ENCODE measurements at places on chromosomes 7 and 10.

DNA sequence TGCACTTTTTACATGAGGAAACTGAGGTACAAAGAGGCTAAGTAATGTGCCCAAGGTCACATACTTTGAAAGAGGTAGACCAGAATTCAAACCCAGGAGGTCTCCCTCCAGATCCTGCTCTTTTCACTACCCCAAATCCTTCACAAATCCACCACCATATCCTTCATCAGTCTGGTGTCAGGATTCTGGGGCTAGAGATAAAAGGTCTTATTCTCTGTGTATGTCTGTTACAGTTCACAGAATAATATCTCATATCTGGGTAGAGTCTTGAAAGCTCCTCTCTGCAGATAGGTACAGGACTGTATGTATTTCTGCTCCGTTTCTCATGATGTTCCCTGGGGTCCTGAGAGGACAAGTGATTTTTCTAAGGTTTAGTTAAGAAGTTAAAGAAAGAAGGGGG lies 4.9 kb downstream of the PIK3CG start:
- no peak for DNase-seq

- DNase-seq = no peak
Observed at GRCh38 chr10:131147301-131147975, 164.1 kb downstream of the TCERG1L start.

- DNase-seq = no peak
Observed at GRCh38 chr7:141558544-141559183, 7.5 kb downstream of the AGK start.

GRCh38 chr7:148590471-148590870 lies at the start of gene C7orf33:
Gene C7orf33 (plus strand): TSS chr7:148590766. CDS start chr7:148590926, 160 bp downstream.
- no peak for DNase-seq

GRCh38 chr10:107915215-107915610 lies 750.7 kb upstream of the SORCS1 start:
- no peak for DNase-seq

- no peak for DNase-seq
Observed at GRCh38 chr7:12731214-12731656, 43.8 kb downstream of the ARL4A start.

DNA sequence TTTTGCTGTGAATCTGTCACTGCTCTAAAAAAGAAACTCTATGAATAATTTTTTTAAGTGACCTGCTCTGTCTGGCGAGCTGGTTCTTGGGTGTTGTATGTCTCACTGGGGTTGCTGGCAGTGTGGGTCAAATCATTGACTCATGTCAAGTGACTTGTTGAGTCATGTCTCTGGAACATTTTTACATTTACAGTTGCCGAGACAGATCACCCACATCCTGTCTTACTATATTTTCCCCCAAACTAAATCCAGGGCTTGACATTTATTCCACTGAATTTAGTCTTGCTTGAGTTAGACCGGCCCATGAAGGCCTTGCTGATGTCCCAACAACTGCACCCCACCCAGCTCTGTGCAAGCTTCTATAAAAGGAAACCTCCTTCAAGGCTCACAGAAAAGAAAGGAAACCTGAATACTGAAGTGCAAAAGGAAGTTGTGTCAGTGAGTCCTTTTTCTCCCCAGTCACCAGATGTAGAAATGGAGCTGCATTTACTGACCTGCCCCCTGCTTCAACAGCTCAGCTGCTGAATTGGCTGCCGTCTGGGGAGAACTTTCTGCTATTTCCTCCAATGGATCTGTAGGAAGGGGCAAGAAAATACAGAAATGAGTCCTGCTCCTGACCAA lies 290.3 kb downstream of the TNS3 start:
- no peak for DNase-seq

DNA sequence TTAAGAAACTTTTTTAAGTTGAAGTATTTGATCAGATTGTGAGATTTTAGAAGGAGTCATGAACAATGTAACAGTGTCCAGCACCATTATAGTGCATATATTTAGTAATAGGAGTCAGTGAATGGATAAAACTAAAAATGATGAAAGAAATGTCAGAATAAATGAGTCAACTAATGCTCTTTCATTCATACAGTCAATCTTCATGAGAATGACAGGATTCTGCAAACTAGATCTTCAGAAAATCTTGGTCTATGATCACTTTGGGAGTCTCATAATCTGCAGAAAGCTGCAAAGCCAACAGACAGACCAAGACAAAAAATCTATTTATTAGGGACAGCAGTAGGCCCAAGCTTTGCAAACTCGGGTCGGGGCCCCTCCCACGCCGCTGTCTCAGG lies 710 bp downstream of the RNLS start:
- DNase-seq = no peak

- DNase-seq = no peak
Observed at GRCh38 chr7:134454277-134454676, 4.6 kb downstream of the AKR1B1 start.

DNA sequence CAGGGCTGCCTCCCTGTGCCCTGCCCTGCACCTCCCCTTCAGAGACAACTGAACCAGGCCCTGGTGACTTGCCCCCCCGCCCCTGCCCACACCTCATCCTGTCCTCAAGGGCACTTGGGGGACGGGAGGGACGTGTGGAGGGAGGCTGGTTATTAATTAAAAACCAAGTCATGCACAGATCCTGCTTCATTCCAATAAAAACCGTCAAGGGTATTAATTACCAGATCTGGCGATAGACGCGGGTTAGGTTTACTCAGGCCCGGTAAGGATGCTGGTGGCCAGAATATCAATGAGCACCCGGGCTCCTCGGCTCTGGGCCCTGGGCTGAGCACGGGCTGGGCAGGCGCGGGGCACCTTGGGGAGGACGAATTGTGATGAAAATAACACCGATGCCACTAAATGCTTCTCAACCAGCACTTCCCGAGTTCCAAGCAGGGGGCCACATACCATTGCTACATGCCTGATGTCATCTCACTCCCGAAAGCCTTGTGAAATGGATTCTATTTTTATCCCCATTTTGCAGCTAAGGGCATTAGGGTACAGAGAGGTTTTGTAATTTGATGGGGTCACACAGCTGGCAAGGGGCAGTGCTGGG lies 24.5 kb upstream of the GTF2IRD1 start:
- DNase-seq = no peak

DNA sequence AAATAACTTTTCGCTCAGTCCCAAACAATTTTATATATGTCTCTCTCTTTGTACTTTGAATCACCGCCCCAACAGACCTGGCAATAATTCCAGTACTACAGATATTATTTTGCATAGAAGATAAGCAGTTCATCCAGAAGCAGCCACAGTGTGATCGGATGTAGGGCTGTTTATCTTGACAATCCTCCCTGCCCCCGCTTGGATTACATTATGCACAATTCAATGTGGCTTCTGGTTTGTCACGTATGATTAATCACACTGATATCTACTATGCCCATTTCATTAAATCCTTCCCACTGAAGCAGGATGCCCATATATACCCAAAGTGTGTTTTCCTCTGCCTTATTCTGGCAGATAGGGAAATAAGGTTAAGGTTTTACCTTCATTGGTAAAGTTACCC lies 115.2 kb downstream of the PDE1C start:
- no peak for DNase-seq

DNA sequence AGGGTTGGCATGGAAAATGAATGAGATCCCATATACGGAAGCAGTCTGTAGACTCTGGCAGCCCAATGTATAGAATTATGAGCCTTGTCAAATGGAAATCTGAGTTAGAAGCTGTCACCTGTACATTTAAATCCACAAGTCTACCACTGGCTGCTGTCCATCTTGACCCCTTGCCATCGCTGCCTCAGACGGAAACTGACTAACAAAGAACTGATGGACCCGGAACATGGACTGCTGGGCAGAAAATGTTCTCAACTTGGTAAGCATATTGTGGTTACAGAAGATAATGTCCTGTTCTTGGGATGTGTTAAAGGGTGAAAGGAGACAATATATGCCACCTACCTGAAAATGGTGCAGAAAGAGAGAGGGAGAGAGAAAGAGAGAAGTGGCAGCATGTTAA lies 37.5 kb downstream of the PARP12 start:
- no peak for DNase-seq

DNA sequence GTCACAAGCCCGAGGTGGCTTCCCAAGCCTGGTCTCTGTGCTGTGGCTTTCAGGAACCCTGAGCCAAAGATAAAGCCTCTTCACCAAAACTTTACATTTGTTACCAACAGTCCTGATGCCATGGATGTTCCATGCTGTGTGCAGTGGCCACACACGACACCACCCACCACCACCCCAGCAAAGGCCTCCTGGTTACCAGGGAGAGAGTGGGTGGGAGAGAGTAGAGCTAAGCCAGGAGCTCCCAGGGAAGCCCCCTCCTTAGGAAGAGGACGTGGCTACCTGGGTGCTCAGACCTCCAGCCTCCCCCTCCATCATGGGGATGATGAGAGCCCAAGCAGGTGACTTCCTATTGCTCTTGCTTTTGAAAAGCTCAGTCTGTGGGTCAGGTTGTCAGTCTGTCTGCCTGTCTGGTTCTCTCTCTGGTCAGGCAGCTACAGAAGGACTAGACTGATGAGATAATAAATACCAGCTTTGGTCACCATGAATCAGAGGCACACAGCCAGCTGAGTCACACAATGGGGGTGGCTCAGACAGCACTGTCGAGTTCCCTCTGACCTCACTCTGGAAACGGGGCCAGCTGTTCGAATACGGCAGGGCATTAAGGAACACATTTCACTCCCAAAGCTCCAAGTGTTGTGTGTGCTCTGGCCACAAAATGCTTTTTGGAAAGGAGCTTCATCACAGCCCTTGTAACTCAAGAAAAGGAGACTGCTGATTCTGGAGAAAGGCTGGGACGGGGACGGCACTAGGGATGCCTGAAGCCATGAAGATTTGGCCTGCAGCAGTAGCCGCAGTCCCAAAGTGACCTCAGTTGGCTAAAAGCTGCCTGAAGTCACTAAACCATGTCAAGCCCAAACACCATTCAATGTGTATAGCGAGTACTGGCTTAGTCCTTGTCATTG lies 166.0 kb downstream of the FANK1 start:
- peak; percentile 13 for DNase-seq

DNA sequence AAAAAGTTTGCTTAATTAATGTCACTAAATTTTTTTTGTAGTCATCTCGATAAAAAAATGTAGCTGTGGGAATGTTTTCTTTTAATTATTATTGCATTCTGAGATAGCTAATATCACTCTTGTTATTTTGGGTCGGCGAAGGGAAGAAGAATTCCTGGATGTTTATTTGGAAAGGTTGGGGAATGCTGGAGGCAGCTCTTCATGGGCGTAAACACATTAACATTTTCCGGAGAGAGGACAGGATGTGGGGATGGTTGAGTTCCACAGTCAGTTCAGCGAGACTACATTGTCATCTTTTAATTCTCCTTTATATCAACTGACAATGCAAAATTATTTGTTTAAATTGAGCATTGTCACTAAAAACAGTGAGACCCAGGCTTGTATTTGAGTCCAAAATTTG lies 72.5 kb downstream of the RAMP3 start:
- DNase-seq = no peak

DNA sequence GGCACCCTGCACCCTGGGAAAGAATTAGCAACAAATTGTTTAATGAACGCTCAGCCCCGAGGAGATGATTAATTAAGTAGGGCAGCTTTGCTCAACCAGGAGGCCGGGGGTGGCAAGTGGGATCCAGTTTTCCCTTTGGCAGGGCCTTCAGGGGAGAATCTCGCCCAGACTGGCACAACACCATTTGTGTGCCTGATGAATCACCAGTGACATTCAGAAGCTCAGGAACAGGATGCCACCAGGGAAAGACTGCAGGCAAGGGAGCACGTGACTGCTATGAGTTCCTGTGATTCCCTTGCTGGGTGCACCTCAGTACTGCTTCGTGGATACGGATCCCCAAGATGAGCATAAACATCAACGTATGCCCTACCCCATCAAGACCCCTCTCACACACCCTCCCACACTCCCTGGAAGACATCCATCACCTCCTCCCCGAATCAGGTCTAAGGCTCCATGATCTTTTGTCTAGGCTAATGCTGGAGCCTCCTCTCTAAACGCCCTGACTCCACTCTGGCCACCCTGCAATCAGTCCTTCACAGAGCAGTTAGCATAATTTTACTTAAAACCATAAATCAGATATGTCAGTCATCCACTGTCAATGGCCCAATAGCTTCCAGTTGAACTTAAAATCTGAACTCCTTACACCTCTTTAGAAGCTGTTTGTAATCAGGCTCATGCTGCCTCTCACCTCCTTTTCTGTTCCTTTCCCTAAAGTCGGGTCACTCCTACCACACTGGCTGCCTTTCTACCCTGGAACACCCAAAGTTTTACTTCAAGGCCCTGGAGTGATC lies 109.2 kb upstream of the AGK start:
- DNase-seq = no peak

DNA sequence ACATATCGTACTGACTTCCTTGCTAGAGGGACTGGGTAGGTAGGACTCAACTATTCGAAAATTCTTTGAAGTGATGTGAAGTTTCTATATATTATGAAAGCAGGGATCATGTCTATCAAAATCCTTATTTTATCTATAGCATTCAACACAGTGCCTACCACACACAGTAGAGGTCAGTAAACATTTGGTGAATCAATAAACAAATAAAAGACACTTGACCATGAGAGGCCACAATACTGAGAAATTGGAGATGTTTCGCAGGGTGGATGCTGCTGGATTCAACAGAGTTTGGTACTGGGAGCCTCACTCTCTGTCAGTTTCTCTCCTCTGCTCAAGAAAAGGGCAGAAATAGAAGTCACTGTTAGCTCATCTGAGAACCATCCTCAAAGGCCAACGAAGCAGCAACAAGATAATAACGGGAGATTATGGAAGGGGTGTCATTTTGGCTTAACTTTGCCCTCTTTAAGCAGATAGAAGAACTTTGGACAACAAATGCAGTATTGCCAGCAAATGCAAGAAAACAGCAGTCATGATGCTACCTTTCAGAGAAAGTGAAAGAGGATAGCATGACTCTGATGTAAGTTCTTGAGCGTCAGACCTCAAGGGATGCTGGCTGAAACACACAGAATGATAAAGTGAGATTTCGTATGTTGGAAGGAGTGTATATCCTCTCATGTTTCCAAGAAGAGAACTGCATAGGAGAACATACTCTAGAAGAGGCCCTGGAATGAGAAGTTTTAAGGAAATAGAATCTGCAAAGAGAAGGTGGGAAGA lies 107.6 kb downstream of the SEMA3E start:
- no peak for DNase-seq

GRCh38 chr7:139776486-139777132 lies 1.2 kb downstream of the HIPK2 start:
- no peak for DNase-seq

GRCh38 chr7:133861876-133862275 lies 265.3 kb upstream of the LRGUK start:
- DNase-seq = peak; percentile 75

- DNase-seq = no peak
Observed at GRCh38 chr10:92847202-92847864, 987 bp upstream of the EXOC6 start.

- no peak for DNase-seq
Observed at GRCh38 chr7:140153666-140154161, 23.1 kb downstream of the KDM7A start.

DNA sequence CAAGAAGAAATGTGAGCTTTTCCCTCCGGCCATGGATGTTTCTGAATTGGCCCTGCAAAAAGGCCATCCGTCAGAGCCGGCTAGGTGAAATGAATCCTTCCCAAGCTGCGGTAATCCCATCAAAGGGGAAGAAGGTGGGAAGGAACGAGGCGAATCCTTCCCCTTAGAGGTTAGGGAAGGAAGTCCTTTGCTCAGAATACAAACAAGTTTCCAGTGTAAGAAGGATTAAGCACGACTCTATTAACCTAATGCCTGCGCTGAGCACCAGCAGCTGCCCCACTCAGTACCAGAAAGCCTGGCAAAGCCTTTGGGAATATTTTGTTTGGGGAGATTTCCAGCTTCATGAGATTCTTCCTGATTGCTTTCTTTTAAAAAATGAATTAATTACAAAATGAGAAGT lies 42.8 kb downstream of the CLRN3 start:
- no peak for DNase-seq

GRCh38 chr7:46565253-46566096 lies 644.4 kb upstream of the IGFBP3 start:
- DNase-seq = no peak

Measured in LNCaP clone FGC (cell line).